Pons (tissue), 1 donor: ENCODE measurements at places on chromosomes 11 and 22.

GRCh38 chr22:20989323-20990138 is 7.4 kb downstream of the LZTR1 start:
- no peak for DNase-seq

- DNase-seq, result no peak
These were observed 64.0 kb downstream of the SOX6 start for GRCh38 chr11:16292167-16292859.

GRCh38 chr11:57167125-57167846 is 14.5 kb upstream of the LRRC55 start:
- peak; percentile 38 for DNase-seq

DNA sequence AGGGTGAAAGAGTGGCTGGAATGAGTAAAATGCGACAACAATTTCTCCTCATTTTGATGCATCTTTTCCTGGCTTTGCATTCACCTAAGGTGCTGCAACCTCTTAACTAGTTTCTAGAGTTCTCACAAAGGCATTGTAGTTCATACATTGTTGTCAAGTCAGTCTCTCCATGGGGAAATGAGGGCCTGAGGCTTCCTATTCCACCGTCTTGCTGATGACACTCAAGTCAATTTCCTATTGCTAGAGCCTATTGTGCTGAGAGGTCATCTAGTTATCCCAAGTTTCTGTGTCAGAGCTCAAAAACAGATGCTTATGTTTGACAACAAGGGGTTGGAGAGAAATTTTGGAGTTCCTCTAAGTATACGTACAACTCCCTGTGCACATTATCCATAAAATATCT is 11.6 kb upstream of the MS4A6A start:
- DNase-seq, result no peak

DNA sequence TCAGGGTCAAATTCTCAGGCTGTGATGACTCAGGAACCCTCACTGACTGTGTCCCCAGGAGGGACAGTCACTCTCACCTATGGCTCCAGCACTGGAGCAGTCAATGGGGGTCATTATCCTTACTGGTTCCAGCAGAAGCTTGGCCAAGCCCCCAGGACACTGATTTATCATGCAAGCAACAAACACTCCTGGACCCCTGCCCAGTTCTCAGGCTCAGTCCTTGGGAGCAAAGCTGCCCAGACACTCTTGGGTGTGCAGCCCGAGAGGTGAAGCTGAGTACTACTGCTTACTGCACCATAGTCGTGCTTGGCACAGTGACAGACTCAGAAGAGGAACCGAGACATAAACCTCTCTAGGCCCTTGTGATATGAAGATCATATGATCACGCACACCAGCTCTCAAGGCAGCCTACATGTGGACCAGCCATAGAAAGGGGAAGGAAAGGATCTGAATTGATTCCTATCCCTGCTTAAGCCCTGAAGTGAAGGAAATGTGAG is 58.2 kb downstream of the ZNF280B start:
- peak; percentile 71 for DNase-seq

DNA sequence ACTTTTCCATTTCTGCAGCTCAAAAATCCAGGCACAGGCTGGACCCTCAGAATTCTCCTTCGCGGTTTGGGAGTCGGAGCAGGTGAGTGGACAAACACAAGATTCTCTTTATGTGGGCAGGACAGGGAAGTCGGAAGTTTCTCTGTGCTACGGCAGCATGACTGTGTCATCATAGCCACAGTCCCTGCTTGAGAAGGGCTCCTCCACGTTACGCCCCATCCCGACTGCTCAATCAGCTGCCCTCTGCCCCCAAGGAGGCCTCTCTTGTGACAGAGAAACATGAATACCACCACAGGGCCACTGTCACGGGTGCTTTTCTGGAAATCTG is 89.0 kb upstream of the SHISAL1 start:
- no peak for DNase-seq

DNA sequence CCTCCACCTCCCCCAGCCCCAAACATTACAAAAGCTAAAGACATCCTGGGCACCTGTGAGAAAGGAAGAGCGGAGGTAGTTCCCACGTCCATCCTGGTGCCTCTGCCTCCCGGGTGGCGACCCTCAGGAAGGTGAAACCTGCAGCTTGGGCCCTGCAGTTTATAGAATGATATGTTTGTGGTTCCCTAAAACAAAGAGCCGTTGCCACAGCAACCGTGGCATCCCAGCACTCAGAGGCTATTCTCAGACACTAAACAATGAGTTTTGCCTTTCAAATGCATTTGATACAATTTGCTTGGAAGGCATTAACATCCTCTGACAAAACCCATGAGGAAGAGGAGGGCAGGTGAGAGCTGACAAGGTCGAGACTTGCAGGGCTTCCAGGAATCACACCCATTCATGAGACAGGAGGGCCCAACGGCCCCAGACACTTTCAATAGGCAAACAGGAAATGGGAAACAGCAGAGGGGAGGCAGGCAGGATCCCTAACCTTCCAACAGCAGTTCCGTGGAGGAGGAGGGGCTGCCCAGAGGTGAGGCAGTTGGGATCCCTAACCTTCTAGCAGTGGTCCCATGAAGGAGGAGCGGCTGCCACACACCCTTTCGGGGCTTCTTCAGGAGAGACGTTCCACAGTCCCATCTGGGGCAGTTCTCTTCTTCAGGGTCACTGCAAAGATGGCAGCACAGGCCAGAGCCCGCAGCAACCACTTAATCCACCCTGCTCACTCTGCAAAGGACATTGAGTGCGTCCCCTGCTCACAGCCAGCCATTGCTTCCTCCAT is 379.2 kb downstream of the SHANK2 start:
- no peak for DNase-seq

DNA sequence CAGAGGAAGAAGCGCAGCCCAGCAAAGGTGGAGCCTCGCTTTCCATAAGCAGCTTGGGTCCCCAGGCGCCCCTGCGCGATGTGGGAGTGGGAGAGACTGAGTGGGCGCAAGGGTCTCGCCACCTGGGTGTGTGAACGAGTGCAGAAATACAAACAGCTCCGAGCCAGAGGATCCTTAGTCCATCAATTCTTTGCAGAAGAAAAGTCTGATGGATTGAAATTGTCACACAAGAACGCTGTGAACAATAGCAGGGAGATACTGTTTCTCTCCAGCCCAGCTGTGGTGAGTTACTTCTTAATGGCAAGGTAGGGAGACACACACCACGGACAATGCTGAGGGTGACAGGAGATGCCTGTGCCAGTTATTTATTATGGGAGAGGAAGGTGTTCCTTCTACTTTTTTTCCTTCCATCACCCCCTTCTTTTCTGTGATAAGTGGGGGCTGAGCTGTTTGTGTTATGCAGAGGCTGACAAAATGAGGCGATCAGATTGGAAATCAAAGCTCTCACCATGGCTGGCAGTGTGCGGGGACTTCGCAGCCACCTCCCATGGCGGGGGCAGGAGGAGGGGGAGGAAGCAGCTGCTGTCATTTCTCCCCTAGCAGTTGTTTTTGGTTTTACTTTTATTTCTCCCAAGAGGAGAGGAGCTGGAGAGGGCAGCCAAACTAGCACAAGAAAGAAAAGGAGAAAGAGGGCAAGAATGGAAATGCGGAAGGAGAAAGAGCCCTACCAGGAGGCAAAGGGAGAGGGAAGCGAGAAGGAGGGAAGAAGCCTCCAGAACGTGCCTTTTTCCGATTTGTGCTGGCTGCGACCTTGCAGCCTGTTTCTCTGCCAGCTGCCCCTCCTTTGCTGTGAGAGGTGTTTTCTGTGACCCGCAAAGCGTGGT is 755.8 kb downstream of the NTM start:
- DNase-seq, result peak; percentile 45

DNA sequence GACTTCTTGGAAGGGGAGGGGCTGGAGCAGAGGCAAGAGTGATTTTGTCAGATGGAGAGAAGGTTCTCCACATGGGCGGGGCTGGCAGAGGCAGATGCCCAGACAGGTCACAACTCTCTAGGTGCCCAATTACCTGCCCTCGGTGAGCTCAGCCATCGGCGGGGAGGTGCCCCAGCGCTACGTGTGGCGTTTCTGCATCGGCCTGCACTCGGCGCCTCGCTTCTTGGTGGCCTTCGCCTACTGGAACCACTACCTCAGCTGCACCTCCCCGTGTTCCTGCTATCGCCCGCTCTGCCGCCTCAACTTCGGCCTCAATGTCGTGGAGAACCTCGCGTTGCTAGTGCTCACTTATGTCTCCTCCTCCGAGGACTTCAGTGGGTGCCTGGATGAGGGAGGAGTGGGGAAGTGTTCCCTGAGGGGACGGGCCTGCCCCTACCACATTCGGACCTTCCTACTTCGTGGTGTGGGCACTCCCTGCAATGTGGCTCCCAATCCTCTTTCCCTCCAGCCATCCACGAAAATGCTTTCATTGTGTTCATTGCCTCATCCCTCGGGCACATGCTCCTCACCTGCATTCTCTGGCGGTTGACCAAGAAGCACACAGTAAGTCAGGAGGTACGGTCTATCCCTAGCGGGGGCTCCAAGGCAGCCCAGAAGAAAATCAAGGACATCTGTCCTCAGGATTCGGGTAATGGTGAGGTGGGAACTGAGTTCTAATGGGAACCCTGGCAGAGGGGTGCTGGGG is 15.6 kb downstream of the PGAP2 start:
- no peak for DNase-seq

- DNase-seq, result no peak
These were observed 13.7 kb downstream of the SCN4B start for GRCh38 chr11:118138839-118139420.

GRCh38 chr11:18408558-18409291 is 3.4 kb upstream of the LDHC start:
- DNase-seq, result no peak

GRCh38 chr11:69814902-69815301 is 4.3 kb downstream of the FGF3 start:
- no peak for DNase-seq

DNA sequence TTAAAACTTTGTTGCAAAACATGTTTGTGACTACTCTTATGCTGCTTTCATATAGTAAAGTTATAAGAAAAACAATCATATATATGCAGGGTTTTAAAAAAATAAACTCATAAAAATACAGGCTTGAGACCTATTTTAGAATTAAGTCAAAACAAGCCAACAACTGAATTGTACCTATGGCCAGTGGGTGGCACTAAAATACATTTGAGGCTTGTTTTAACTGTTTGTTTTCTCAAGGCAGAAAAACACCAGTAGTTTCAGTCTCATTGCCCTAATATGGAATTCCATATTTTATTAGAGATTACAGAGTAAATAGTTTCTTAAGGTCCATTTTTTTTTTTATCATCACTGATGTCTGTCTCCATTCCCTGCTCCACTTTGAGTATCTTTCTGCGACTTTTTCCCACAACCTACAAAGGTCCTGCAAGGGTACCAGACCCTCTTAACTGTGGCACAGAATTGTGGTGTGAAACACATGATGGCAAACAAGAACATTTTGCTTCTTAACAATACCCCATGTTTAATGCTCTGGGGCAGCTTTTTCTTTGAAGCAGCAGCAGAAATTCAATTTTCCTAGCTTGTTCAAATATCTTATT is 8.5 kb upstream of the CCDC89 start:
- DNase-seq, result peak; percentile 77

DNA sequence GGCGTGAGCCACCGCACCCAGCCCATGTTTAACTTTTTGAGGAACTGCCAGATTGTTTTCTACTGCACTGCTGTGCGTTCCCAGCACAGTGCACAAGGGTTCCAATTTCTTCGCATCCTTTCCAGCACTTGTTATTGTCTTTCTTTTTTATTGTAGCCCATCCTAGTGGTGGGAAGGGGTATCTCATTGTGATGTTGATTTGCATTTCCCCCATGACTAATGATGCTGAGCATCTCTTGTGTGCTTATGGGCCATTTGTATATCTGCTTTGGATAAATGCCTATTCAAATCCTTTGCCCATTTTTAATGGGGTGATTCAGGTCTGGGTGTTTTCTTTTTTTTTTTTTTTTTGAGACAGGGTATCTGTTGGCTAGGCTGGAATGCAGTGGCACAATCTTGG is 36.6 kb upstream of the SYT7 start:
- DNase-seq, result no peak

- no peak for DNase-seq
These were observed 467 bp downstream of the EPS8L2 start for GRCh38 chr11:706439-706956.

- DNase-seq, result peak; percentile 49
These were observed 1333.1 kb upstream of the TENM4 start for GRCh38 chr11:80773919-80774318.

GRCh38 chr22:26732284-26732683 is 74.9 kb downstream of the MIAT start:
- DNase-seq, result no peak

- peak; percentile 61 for DNase-seq
These were observed 25.9 kb upstream of the HTATIP2 start for GRCh38 chr11:20337526-20338154.

- DNase-seq, result peak; percentile 32
These were observed 493.5 kb upstream of the B3GAT1 start for GRCh38 chr11:134905517-134905916.

GRCh38 chr11:72625691-72626413 is 48.4 kb downstream of the PDE2A start:
- no peak for DNase-seq

- DNase-seq, result peak; percentile 75
These were observed 2.6 kb upstream of the HPX start for GRCh38 chr11:6443269-6444003.

GRCh38 chr11:12386745-12387144 is 9.4 kb downstream of the PARVA start:
- no peak for DNase-seq
